Cerebellum (tissue), 4 donors: ENCODE measurements at places on chromosomes 12 and 14. TPM values are rescaled to one million over a fixed set of nuclear protein-coding genes. Genes with fewer than 3 reads are reported as not detected.

- DNase-seq, result no peak
Observed at GRCh38 chr12:124761871-124762270, 101.8 kb downstream of the SCARB1 start.

RIMBP2 gene
- 14.5 TPM for total RNA-seq

GRCh38 chr12:2959505-2960389 is 550 bp downstream of the TEAD4 start:
- peak; percentile 42 for DNase-seq

SERPINA9 gene
- total RNA-seq, result not detected

CLMN gene
- total RNA-seq, result 7.1 TPM

RPL41 gene
- total RNA-seq, result 763 TPM

GRCh38 chr14:92633274-92633616 is 115.2 kb downstream of the LGMN start:
- DNase-seq, result no peak

- DNase-seq, result no peak
Observed at GRCh38 chr12:89470741-89471509, 53.7 kb downstream of the GALNT4 start.

OVCH1 gene
- total RNA-seq, result 1.6 TPM

WSB2 gene
- 182 TPM for total RNA-seq

DNA sequence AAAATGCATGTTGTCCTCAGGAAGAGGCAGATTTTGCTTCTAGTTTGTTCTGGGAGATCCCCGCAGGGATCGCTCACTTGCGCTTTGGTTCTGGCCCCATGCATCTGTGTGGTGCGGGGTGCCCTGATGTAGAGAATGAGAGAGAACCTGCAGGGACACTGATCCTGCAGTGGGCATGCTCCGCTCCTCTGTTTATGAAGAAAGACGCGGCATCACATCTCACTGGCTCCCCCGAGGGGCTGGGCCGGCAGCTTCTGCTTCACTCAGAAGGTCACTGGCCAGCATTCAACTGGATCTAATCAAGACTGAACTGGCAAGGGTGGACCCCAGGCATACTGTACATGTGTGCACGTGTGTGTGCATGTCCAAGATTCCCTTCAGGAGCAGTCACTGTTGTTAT is 164.2 kb downstream of the CALM1 start:
- no peak for DNase-seq

DNA sequence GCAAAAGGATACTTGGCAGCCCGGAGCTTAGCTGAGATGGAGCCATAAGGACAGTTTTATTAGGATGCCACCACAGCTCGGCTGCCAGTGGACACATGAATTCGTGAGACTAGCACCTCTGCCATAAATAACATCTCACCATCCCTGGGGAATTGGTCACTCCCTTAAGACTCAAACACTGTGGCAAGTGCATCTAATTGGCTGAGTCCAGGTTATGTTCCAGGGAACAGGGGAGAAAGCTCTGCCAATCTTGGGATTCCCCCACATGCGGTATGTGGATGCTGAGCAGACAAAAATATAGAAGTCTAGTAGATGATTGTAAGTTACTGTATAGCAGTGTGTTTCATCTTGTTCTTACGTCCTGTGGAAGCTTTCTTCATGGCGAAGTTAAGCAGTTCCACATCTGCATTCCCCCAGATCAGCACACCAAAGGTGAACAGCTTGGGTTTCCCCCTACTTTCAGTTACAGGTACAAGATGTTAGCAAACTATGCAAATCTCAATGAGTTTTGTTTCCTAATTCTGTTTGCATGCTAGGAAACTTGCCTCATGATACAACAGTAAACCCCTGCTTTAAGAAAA is 131.1 kb downstream of the ETV6 start:
- no peak for DNase-seq

DNA sequence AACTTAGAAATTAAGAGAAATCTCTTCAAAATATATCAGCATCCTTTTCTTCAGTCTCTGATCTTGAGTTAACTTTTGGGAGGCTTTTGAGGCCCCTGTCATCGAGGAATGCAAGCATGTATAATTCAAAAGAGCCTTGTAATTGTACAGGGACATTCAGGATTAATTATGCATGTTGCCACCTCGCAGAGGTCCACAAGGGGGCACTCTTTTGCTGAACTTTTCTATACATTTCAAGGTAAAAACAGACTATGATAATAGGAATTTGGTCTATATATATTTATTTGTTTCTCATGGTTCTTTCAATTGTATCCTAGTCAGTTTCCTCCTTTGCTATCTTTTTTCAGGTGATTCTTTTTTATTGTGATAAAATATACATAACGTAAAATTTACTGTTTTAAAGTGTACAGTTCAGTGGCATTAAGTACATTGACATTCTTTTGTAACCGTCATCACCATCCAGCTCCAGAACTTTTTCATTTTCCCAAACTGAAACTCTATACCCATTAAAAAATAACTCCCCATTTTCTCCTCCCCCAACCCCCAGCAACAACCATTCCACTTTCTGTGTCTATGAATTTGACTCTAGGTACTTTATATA is 47.0 kb upstream of the SLC2A13 start:
- peak; percentile 3 for DNase-seq

DNA sequence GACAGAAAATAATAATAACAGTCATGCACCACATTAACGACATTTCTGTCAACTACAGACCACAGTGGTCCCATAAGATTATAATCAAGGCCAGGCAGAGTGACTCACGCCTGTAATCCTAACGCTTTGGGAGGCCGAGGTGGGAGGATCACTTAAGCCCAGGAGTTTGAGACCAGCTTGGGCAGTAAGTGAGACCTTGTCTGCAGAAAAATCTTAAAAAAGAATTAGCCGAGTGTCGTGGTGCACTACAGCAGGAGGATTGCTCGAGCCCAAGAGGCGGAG is 8.6 kb downstream of the NAB2 start:
- DNase-seq, result no peak

DNA sequence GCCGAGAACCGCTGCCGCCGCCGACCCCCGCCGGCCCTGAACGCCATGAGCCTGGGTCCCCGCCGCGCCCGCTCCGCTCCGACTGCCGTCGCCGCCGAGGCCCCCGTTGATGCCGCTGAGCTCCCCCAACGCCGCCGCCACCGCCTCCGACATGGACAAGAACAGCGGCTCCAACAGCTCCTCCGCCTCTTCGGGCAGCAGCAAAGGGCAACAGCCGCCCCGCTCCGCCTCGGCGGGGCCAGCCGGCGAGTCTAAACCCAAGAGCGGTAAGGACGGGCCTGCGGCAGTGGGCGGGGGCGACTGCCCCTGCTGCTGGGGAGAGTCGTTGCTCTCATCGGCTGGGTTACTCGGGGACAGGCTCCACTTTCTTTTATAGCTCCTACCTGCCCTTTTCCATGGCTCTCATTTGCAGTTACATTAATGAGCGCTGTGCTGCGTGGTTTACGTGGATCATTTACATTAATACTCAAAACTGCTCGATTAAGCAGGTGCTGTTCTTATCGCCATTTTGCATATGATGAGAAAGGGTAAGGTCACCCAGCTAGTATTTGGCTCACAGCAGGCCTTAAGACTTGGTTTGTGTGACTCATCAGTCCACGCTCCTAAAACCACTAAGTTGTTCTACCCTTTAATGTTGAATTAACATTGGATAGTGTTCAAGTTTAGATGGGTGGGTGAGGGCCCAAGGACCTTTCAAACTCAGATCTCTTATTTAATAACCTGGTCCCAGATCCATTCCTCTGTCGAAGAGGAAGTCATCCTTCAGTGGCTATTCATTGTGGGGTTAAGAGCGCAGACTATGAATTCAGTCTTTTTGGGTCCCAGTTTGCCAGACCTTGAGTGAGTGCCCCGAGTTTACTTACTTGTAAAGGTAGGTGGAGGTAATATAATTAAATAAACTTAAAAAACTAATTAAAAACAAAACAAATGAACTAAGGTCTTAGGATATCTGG is 823 bp downstream of the RNF10 start:
- DNase-seq, result no peak

GRIP1 gene
- 58.6 TPM for total RNA-seq

LRTM2 gene
- 3.5 TPM for total RNA-seq

DNA sequence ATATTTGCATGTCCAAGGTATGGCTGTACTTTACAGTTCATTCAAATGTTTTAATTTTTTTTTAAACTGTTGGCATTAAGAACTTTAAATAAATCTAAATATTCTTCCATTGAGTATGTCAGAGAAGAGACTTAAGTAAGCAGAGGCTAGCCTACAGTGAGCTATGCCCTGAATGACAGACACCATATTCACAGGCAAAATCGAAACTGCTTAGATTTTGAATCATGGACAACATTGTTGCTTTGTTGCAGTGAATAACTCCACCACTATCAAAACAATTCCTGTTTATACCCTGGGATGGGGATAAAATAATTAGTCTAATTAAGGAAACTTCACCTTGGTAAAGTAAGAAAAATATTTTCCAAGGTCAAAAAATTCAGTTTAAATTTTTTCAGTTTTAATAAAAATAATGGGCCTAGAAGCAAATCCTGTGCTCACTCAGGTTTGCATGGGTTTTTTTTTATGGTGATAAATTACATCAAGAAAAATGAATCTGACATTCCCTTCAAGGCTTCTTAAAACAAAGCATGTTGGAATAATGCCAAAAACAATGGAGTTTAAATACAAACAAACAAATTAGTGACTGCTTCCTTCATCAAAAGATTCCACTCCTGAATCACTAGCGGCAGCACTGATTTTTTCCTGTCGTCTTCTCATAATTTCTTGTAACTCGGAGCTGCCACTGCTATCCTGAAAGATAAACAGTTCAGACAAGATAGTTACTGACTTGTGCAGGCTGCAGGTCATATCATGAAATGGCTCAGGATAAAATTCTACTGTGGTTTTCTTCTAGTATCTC is 168.2 kb downstream of the EPS8 start:
- no peak for DNase-seq

CCDC60 gene
- not detected for total RNA-seq

GRCh38 chr12:5171701-5172100 is 128.0 kb downstream of the KCNA5 start:
- peak; percentile 73 for DNase-seq

LRP1-AS gene
- not detected for total RNA-seq

GRCh38 chr14:34180869-34181268 is 230.0 kb upstream of the EGLN3 start:
- no peak for DNase-seq

STYX gene
- 22.2 TPM for total RNA-seq

DNA sequence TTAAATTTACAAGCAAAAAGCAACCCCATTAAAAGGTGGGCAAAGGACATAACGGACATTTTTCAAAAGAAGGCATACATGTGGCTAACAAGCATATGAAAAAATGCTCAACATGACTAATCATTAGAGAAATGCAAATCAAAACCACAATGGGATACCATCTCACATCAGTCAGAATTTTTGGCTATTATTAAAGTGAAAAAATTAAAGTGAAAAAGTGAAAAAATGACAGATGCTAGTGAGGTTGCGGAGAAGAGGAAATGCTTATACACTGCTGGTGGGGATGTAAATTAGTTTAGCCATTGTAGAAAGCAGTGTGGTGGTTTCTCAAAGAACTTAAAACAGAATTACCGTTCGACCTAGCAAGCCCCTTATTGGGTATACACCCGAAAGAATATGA is 7.9 kb downstream of the OTOGL start:
- no peak for DNase-seq

GPRC5D gene
- not detected for total RNA-seq

DNA sequence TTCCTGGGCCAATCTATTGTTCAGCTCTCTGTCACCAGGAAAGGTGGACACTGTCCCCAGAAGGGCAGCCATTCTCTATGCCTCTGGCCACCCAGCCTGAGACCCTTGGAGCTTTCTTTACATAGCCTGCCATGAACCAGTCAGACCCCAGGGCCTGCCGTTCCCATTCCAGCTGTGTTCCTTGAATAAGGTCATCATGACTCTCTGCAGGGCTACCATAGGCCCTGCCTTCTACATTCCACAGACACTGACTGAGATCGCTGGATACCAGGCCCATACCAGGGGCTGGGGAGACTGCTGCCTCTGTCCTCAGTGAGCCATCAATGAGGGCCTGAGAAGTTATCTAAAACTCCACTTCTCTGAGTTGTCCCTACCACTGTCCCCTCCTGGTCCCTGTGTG is 75.5 kb downstream of the SYNE3 start:
- no peak for DNase-seq

ESYT1 gene
- 32.2 TPM for total RNA-seq

DNA sequence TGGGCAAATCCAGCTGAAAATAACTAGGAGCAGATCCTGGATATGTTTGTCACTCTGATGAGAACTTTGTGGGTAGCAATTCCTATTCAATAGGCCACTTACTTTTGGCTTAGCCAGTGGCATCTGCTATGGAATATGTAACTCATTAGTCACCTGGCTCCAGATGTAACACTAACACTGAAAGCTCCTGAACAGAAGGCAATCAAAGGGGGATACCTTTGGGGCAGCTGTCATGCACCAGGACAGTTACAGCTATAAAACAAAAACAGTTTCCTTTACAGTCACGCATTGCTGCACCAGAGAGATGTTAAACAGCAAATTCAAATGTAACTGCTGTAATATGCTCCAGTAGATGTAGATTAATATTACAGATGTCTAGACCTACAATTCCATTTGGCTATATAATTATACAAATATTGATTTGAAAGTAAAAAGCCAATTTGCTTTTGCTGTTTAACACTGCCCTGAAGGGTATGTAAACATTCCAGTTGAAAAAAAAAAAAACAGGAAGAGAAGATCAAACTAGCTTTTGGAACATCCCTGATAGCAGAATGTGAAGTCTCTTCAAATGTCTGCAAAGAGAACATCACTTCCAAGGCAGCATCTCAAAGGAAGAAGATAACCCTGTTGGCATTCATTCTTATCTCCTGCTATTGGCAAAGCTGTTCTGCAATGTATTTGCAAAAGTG is 18.4 kb downstream of the RACGAP1 start:
- no peak for DNase-seq

- DNase-seq, result no peak
Observed at GRCh38 chr14:54253195-54253947, 143.4 kb upstream of the CDKN3 start.

MAP3K9 gene
- 27.7 TPM for total RNA-seq

GRCh38 chr12:18242380-18243089 is 18.8 kb upstream of the PIK3C2G start:
- DNase-seq, result no peak

GRCh38 chr14:76212242-76212641 is 60.5 kb downstream of the GPATCH2L start:
- DNase-seq, result no peak

DNA sequence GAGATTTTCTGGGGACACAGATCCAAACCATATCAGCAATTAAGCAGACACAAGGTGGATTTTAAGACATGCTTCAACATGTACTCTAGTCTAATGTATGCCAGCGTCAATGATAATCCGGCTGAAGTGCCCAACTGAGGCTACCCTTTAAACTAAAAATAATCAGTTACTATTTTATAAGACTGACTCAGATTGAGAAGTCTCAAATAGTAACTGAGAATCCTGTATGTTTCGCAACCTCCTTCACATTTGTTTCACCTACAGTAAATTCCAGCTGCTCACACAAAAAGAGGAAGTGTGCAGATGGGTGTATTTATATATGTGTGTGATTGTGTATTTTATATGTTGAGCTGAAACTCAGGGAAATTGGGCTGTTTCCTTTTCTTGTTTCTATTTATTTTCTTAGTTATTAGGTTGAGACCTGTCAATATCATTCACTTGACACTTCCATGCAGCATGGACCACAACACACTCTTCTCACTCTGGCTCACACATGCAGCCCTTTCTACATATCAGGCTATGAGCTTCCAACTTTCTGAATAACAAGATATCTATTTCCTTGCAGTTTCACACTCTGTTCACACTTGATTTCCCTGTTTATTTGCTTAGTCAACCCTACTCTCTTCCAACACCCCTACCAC is 1224.9 kb upstream of the TMEM132C start:
- DNase-seq, result no peak
